Stimulated activated CD4-positive, alpha-beta T cell treated with anti-CD3 and anti-CD28 coated beads, Interleukin-15, amount 100 ng/mL, for 24 hours (primary cell): ENCODE measurements at places on chromosomes 4 and X.

GRCh38 chrX:141142946-141143345 is 34.0 kb downstream of the LDOC1 start:
- no peak for DNase-seq

GRCh38 chrX:139094671-139095592 is 383.4 kb upstream of the FGF13 start:
- DNase-seq = no peak

GRCh38 chr4:65865489-65865888 is 195.2 kb upstream of the EPHA5 start:
- no peak for DNase-seq

DNA sequence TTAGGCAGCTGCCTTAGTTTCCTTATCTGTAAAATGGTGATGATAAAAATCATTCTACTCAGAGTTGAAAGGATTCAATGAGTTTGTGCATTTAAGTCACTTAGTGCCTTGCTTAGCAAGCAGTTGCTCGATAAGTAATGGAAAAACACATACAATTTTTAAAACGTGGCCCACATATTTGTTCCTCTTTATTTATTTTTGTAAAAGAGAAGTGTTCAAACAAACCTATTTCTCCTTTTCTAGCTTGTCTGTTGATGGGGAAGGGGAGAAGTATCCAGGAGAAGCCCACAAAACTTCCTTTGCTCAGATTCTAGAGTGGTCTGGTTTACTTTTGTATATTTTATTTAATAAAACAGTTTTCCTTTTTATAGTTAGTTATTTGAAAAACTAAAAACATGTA is 3.3 kb upstream of the HPGDS start:
- DNase-seq = no peak

- no peak for DNase-seq
Measured at GRCh38 chr4:42985976-42986375, 93.5 kb downstream of the GRXCR1 start.

DNA sequence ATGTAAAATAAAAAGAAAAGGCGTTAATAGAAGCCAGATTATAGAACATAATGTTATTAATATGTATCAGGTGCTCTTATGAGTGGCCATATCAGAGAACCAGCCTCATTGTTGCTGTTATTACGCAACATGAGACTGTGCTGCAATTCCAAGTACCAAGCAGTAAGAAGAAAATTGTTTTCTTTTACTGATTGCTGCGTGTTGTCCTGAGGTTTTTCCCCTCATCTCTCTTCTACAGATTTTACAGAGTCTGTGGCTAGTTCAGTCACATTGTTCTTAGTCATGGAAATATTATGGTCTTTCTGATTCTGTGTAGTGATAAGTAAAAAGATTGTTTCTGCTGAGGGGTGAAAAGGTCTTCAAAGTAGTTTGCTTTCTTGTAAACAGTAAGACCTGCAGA is 55.9 kb downstream of the NPNT start:
- no peak for DNase-seq

GRCh38 chrX:35664833-35665232 is 133.3 kb upstream of the MAGEB16 start:
- no peak for DNase-seq

- DNase-seq = no peak
Measured at GRCh38 chr4:157222771-157223160, 2.2 kb downstream of the GRIA2 start.

DNA sequence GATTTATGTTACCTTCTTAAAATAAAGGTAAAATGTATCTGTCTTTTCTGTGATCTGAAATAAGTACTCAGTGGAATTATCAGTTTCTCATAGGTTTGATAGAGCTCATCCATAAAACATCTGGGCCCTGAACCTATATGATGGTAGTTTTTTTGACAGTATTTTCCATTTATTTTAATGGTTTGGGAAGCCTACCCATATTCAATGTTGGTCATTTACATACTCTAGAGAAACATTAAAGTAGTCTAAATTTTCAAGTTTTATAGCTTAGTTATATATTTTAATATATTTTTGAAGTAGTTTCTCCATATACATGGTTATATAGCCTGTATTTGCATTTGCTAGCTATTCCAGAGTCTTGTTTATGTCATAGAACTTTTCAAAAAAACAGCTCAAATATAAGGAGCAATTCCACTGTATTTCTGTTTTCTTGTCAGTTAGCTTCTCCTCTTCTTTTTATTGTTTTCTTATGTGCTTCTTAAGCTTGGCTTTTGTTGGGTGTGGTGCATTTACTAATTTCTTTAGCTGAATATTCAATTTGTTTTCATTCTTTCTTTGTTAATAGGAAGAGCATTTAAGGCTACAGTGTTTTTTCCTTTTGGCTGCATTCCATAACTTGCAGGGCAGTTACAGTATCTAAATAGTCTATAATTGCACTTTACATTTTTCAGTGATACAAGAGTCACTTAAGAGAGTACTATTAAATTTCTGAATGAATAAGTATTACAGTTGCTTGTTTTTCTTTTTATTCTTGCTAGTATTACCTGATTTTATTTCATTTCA is 181.4 kb downstream of the DKK2 start:
- DNase-seq = no peak

DNA sequence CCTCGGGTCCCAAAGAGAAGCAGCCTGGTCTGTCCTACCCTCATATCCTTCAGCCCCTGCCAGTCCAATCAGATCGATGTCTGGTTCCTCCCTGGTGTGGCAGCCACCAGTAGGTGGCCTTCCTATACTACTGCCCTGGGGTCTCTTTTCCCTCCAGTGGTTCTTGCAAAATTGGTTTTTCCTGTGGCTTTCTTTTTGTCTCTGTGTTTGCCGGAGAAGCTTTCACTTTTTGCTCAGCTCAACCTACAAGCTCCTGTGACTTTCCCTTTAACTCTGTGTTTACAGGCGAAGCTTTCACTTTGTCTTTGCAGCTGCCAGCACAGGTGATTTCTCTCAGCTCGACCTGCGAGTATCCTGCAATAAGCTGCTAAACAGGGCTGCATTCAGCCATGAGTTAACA is 46.8 kb downstream of the UGT2A3 start:
- no peak for DNase-seq

- no peak for DNase-seq
Measured at GRCh38 chrX:31706466-31706865, 634.6 kb upstream of the FTHL17 start.

GRCh38 chr4:122480655-122481487 is 24.3 kb upstream of the IL2 start:
- DNase-seq = no peak

DNA sequence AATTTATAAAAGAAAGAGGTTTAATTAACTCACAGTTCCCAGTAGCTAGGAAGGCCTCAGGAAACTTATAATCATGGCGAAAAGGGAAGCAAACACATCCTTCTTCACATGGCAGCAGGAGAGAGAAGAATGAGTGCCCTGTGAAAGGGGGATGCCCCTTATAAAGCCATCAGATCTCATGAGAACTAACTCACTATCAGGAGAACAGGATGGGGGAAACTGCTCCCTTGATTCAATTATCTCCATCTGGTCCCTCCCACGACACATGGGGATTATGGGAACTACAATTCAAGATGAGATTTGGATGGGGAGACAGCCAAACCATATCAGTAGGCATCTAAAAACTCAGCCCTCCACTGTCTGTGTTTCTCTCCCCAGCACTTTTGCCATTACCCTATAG is 22.4 kb downstream of the ANK2 start:
- no peak for DNase-seq

GRCh38 chr4:132642016-132642817 is 506.9 kb upstream of the PCDH10 start:
- no peak for DNase-seq

- no peak for DNase-seq
Measured at GRCh38 chr4:158484173-158484885, 37.4 kb upstream of the RXFP1 start.

DNA sequence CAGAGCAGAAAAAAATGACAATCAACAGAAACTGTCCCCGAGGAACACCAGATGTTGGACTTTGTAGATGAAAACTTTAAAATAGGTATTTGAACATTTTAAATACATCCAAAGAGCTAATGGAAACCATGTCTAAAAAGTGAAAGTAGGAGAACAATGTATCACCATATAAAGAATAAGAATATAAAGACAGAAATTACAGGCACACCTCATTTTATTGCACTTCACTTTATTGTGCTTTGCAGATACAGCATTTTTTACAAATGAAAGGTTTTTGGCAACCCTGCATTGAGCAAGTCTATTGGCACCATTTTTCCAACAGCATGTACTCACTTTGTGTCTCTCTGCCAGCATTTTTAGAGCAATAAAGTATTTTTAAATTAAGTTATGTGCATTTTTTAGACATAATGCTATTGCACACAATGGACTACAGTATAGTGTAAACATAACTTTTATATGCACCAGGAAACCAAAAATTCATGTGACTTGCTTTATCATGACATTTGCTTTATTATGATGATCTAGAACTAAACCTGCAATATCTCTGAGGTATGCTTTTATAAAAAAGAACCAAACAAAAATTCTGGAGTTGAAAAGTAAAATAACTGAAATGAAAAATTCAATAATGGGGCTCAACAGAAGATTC is 212.4 kb upstream of the CASK start:
- no peak for DNase-seq
